ENCODE measurements at places on chromosomes 11 and 22.

- no peak for DNase-seq
These were observed 1021.4 kb upstream of the TENM4 start for GRCh38 chr11:80462211-80462610.

DNA sequence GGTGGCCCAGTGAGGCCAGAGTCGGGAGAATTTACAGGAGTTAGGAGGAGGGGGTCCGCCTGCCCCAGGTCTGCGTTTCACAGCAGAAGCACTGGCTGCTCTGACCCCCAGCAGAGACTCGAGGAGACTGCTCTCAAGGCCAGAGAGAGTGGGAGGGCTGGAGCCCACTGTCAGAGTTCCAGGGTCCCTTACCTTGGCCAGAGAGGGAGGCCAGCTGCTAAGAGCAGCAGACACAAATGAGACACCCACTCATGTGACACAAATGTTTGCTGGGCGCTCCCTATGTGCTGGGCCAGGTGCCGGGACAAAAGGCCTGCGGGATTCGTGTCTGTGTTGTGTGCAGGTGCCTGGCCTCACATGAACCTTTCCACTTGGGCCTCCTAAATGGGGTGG, 2.8 kb upstream of the TNFRSF13C start:
- no peak for DNase-seq

DNA sequence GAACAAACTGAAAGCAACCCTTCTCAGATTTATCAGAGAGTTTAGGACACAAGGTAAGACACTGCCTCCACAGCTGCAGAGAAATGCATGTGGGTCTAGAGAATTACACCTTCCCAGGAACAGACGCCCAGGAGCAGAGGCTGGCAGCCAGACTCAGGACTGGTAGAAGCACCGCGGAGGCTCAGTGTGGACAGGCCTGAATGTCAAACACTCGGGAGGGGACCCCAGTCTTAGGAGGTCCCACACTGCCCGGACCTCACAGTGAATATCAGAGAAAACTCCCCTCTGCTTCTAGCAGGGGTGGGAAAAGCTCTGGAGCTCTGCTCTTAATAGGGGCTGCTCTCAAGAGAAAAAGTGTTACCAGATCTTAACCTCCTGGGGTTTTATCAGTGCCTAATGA, 952.7 kb downstream of the BRD1 start:
- DNase-seq: no peak

DNA sequence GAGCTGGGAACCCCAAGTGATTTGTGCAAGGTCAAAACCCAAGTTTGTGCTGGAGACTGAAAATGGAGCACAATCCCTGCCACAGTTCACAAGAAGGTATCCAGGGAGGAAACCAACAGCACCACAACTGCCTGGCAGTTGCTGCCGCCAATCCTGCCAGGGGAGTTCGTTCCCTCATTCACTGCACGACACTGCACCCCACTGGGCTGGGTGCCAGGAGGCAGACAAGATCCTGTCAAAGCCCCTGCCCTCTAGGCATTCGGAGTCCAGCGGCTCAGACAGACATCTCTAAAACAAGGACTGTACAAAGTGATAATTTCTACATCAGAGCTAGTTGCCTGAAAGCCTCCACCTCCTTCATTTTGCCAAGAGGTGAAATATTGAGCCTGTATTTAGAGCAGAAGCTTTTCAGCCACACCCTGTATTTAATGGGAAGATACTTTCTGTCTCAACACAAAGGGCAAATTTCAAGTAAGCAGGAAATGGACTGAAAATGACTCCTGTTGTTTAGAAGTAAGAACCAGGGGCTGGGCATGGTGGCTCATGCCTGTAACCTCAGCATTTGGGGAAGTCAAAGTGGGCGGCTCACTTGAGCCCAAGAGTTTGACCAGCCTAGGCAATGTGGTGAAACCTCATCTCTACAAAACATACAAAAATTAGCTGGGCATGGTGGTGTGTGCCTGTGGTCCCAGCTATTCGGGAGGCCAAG, 277.4 kb upstream of the NARS2 start:
- no peak for DNase-seq

- no peak for DNase-seq
These were observed 5.7 kb downstream of the DIXDC1 start for GRCh38 chr11:111942829-111943228.

- DNase-seq: no peak
These were observed 3.4 kb downstream of the MS4A10 start for GRCh38 chr11:60788401-60789125.

DNA sequence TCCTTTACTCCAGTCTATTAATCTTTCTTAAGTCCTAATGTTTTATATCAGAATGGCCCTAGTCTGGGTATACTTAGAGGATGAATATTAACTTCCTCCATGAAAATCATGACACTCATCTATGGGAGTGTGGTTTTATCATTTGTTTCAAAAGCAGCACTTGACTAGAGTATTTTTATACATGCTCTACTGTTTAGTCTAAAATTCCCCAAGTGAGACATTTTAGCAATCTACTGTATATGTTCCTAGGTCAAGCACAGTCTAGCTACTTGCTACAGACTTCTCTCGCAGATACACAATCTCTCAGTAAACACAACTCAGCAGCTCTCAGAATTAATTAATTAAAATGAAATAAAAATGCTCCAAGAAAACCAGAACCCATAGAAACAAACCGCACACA, 2.9 kb upstream of the HBB start:
- no peak for DNase-seq

DNA sequence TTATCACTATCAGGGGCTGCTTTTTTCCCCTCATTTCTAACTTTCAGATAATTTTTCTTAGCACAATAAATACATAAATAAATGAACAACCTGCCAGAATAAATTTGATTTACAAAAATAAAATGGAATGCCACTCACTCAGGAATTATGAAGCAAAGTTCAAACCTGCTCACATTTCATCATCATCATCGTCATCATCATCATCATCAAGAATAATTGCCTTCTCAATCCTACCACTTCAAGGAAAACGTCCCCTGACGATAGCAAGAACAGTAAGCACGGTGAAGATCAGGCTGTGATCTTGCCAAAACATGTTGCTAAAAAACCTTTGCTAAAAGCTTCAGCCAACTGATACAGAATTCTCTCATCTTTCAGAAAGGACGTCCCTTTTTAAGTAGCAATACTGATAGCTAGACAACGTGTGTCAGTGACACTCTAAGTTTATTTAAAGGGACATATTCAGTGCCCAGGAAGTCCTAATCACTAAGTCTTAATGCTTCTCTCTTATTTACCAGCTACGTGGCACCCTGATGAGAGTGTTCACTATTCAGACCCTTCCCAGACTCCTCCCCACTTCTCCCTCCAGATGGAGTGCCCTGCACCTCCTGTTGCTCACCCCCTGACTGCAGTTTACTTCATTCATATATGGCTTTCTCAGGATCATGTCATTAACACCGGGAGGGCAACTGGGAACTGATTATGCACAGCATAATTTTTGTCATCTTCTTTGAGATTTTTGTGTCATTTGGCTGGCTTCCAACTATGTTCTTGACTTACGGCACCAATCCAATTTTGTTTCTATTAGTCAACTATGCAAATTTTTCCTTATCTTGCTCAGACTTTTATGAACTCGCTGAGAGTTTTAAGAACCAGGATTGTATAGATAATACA, 200.1 kb upstream of the GUCY1A2 start:
- no peak for DNase-seq

DNA sequence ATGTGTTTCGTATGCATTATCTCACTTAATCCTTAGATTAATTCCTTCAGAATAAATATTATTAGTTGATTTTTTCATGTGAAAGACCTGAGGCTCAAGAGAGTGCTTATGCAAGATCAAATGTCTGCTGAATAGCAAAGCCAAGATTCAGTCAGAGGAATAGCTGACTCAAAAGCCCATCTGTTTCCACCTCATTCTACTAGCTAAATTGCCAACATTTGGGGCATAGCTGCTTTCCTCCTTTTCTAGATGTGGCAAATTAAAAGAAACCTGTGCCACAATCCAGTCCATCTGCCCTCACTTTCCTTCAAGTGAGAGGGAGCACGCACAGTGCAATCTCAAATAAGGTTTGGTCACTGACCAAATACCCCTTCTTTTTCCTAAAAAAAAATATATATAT, 121.1 kb downstream of the PAX6 start:
- no peak for DNase-seq

- no peak for DNase-seq
These were observed 2.9 kb downstream of the RPL3 start for GRCh38 chr22:39316440-39317083.

DNA sequence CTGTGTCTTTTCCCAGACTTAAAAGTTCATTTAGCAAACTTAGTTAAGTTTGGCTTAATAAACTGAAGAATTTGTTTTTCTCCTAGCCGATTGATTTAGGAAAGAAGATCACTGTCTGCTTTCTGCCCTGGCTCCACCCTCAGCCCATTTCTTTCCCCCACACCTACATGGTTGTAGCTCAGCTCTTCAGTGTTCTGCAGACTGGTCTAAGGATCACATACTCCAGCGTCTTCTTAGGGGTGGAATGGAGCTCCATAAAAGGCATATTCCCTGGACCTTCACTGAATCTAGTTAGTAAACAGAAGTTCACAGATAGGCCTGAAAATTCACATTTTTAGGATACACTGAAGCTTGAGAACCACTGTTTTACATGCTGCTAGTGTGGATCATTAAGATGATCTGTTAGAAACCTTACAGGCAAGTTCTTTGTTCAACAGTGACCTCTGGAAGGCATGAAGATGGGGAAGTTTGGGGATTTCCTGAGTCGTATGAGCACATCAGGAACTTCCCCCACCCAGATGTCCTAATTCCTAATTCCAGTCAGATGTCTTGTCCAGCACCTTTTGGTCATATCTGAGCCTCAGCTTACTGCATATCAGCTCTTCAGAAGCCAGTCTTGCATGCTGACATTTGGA, 16.8 kb downstream of the PIWIL4 start:
- DNase-seq: no peak

GRCh38 chr11:79471071-79471844, 30.4 kb upstream of the TENM4 start:
- DNase-seq: no peak

GRCh38 chr11:64533501-64533900, 57.5 kb upstream of the SLC22A12 start:
- no peak for DNase-seq

- DNase-seq: no peak
These were observed 8.4 kb upstream of the MMP12 start for GRCh38 chr11:102883141-102883540.

- no peak for DNase-seq
These were observed 29.9 kb downstream of the MPPED1 start for GRCh38 chr22:43441751-43442150.

DNA sequence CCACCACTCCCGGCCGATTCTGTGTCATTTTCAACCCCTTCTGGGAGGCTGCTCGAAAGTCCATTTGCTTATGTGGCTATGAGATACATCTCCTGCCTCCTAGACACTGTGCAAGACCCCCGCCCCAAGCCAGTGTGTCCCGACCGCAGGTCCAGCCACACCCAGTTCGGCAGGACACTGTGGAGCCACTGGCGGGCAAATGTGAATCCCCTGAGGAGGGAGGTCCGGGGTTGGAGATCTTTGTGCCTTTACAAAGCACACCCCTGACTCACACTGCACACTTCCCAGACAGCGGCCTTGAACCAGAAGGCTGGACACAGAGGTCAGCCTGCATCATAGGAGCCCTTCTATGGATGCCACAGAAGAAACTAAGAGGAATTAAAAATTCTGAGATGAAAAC, 17.4 kb downstream of the FXYD6 start:
- DNase-seq: no peak

- DNase-seq: no peak
These were observed 61.4 kb upstream of the CTSC start for GRCh38 chr11:88398791-88399570.

DNA sequence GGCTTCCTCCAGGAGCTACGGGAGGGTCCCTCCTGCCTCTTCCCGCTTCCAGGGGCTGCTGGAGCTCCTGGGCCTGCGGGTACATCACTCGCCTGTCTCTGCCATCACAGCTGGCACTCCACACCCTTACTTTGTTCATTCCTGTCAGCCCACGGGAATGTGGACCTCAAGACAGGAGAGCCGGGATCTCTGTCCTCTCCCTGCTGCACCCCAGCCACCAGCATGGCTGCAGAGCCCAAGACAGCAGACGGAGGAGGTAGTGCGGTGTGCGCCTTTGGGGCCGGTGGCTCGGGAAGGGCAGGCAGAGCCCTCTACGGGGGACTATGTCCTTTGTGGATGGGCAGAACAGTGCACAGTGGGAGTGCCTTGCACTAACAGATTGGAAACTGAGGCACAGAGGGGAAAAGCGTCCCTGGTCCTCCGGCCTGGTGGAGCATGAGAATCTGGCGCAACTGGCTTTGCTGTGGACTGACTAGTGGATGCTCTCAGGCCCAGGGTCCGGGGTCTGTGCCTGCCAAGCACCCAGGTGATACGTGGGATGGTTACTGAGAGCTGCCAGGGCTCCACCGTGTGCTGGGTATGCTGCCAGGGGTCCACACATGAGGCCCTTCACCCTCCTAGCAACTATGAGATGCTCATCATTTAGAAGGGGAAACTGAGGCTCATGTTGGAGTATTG, 47.3 kb downstream of the IGF2 start:
- DNase-seq: no peak

DNA sequence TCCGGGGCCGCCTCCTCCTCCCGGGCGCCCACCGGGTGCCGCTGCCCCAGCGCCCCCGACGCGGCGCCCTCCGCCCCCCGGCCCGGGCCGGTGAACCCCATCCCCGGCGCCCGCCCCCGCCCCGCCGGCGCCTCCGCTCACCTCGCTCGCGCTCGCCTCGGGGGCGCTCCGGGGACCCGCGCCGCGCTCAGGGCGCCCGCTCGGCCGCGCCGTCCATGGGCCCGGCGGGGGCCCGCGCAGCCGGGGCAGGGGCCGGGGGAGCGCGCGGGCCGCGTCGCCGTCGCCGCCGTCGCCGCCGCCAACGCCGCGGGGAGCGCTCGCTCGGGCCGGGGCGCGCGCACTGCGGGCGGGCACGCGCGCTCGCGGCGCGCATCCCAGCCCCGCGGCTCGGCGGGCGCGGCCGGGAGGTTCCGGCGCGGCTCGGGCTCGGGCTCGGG, 293 bp downstream of the DUSP8 start:
- DNase-seq: no peak

- no peak for DNase-seq
These were observed 12.0 kb upstream of the PAX6 start for GRCh38 chr11:31822927-31823643.

GRCh38 chr11:15327786-15328231, 213.1 kb downstream of the INSC start:
- DNase-seq: peak; percentile 62
